Putamen (tissue), 1 donor: ENCODE measurements at places on chromosomes 16 and 17.

GRCh38 chr16:391885-392335, 5.1 kb upstream of the NME4 start:
- DNase-seq: no peak

DNA sequence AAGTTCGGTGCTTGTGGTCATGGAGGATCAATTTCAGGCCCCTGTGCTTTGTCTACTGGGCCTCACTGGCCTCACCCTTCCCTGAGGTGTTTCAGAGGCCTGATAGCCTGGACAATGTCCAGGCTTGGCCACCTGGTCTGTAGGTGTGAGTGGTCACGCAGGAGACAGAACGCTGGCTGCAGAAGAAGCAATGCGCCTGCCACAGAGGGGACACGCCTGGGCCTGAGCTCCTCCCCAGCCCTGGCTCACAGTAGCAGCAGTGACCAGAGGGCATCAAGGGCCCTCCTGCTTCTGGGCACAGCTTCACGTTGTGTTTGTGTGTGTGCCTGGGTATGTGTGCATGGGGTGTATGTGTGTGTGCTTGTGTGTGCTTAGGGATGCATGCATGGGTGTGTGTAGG, 1.9 kb upstream of the PITPNM3 start:
- DNase-seq: no peak

DNA sequence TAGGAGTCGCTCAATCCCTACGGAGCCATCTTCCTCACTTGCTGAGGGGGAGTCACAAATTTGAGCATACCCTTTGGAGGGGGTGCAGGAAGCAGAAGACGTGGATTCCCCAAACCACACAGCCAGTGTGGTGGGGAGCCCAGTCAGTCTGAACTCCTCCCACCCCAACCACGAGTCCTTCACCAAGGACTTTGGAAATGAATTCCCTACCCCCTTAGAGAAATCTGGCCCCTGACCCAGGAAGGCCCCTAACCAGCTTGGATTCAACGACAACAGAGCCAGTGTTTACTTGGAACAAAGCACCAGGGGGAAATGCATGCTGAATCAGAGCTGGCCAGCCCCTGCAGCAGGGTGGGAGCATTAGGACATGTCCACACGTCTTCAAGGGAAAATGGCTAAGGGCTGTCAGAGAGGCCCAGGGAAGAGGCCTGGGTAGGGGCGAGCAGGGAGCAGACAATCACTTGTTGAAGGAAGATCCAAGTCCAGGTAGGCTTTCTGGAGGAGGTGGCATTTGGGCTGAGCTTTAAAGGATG, 5.5 kb upstream of the TMEM92 start:
- DNase-seq: no peak

DNA sequence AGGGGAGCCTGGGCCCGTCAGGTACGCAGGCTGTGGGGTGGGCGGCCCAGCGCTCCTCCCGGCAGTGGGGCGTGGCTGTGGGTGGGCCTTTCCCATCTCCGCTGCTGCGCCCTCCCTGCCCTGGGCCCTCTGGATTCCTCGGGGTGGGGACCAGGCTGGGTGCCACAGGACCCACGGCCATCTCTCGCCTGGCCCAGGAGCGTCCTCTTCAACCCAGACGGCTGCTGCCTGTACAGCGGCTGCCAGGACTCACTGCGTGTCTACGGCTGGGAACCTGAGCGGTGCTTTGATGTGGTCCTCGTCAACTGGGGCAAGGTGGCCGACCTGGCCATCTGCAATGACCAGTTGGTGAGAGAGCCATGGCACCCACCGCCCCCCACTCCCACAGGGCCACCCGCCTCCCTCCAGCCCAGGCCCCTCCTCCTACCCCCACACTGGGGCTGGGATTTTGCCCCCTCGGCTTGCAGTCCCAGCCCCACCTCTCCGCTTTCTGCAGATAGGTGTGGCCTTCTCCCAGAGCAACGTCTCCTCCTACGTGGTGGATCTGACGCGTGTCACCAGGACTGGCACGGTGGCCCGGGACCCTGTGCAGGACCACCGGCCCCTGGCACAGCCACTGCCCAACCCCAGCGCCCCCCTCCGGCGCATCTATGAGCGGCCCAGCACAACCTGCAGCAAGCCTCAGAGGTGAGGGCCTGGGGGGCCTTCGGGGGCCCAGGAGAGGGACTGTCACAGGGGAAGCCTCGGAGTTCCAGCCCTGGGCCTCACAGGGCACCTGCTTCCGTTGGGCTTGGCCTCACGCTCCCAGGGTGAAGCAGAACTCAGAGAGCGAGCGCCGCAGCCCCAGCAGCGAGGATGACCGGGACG, 17.2 kb downstream of the KATNB1 start:
- DNase-seq: no peak

DNA sequence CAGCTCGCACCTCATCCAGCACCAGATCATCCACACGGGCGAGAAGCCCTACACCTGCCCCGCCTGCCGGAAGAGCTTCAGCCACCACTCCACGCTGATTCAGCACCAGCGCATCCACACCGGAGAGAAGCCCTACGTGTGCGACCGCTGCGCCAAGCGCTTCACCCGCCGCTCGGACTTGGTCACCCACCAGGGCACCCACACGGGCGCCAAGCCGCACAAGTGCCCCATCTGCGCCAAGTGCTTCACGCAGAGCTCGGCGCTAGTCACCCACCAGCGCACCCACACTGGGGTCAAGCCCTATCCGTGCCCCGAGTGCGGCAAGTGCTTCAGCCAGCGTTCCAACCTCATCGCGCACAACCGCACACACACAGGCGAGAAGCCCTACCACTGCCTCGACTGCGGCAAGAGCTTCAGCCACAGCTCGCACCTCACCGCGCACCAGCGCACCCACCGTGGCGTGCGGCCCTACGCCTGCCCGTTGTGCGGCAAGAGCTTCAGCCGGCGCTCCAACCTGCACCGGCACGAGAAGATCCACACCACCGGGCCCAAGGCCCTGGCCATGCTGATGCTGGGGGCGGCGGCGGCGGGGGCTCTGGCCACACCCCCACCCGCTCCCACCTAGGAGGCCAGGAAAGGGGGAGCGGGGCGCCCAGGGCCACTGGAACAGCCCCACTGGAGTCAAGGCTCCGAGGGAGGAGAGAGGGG, 7.5 kb downstream of the ZNF205 start:
- DNase-seq: no peak

GRCh38 chr16:8717892-8718415, 43.5 kb downstream of the ABAT start:
- no peak for DNase-seq

DNA sequence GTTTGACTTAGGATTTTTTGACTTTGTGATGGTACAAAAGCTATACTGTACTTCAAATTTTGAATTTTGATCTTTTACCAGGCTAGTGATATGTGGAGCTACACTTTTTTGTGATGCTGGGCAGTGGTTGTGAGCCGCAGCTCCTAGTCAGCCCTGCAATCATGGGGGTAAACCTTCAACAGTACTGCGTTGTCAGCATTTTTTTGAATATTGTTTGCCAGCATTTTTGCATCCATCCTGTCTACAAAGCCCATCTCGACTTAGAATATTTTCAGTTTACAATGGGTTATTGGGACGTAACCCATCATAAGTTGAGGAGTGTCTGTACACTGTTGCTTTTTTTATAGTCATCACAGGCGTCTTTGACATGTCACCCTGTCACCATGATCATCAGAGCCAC, 142.0 kb downstream of the SPECC1 start:
- no peak for DNase-seq

- DNase-seq: no peak
Measured at GRCh38 chr17:42179335-42179734, 1.6 kb downstream of the KCNH4 start.

DNA sequence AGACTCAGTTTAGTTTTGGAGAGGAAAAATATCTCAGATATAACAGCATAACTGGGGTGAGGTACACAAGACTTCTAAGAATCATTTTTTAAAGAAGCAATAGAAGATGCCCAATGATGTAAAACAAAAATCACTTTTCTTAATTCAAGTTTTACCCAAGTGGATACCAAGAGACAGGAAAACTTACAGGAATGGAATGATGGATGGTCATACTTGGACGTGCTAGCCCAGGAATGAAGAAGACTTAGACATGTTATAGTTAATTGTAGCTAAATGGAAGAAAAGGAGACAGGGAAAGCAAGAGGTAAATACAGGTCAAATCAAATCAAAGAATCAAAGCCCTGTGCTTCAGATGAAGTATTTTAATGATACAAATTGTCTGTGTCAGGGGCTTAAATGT, 312.7 kb upstream of the KCNJ16 start:
- DNase-seq: no peak

GRCh38 chr17:77111934-77112296, 28.9 kb upstream of the SEC14L1 start:
- DNase-seq: no peak

- no peak for DNase-seq
Measured at GRCh38 chr17:29358416-29358815, 31.7 kb upstream of the TAOK1 start.

GRCh38 chr17:33291248-33292200, 1.6 kb downstream of the ASIC2 start:
- DNase-seq: no peak

GRCh38 chr16:86117756-86118155, 218.8 kb downstream of the IRF8 start:
- DNase-seq: no peak
